Hindlimb muscle (tissue), 1 donor: ENCODE measurements at places on chromosomes 13 and 19.
A peak's percentile ranks its signal among the peaks of the same experiment; 100 is the strongest.

DNA sequence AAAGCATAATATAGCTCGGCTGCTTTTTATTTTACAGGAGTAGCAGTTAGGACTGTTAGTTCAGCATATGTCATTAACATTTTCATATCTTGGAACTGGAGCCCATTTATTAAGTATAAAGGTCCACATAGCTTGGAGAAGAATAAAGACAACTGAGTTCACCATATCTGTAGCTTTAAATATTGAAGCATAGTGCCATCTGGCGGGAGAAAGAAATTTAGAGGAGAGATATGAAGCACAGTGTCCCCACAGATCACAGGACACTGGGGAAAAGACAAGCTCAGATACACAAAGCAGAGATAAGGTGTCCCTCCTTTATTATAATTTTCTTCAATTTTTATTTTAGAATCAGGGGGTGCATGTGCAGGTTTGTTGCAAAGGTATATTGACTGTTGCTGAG lies 104.7 kb upstream of the FREM2 start:
- peak; percentile 33 for DNase-seq

GRCh38 chr13:46022481-46022880 lies 30.1 kb downstream of the ZC3H13 start:
- no peak for DNase-seq

- no peak for DNase-seq
Observed at GRCh38 chr19:1896508-1896907, 8.7 kb upstream of the ADAT3 start.

DNA sequence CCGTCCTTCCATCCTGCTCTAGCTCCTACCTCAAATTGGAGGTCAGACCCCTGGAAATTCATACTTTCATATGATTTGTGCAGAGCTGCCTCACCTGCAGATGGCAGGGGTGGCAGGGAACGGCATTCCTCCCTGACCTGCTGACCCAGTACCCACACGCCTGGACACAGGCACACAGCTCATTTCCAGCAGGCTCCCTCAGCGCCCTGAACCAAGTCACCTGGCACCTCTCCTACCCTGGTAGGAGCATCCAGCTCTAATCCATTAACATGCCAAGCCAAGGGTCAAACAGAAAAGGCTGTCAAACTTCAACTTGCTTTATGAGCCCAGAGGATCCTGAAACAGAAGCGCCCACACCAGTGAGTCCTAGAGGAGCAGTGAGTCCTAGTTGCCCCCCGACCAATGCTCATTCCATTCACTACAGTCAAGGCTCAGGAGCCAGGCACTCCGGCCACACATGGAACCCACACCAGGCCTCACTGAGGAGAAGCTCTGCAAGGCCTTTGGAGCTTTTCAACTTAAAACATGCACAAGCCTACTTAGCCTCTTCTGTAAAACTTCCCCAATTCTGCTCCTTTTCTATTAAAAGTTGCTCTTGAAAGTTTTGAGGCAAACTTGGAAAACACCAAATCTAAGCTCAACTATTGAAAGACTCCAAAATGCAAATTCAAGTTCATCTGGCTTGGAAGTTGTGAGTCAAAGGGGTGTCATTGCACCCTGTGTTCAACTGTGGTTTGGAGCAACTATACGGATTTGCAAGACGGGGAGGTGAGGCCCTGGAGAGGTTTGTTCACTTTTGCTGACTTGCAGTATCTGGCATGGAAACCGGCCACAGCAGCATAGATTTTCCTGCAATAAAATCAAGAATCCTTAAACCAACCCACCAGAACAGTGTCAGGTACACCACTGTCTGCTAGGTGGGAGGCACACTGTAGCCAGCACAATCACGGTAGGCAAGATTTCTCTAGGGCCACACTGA lies 96.7 kb downstream of the CRYL1 start:
- DNase-seq, result no peak

- DNase-seq, result no peak
Observed at GRCh38 chr19:41703602-41704293, 4.7 kb upstream of the CEACAM5 start.

GRCh38 chr19:695352-695949 lies at the start of gene PRSS57:
TSS of gene PRSS57 (minus strand) at chr19:695452. CDS start at chr19:695430, 22 bp downstream.
- no peak for DNase-seq

DNA sequence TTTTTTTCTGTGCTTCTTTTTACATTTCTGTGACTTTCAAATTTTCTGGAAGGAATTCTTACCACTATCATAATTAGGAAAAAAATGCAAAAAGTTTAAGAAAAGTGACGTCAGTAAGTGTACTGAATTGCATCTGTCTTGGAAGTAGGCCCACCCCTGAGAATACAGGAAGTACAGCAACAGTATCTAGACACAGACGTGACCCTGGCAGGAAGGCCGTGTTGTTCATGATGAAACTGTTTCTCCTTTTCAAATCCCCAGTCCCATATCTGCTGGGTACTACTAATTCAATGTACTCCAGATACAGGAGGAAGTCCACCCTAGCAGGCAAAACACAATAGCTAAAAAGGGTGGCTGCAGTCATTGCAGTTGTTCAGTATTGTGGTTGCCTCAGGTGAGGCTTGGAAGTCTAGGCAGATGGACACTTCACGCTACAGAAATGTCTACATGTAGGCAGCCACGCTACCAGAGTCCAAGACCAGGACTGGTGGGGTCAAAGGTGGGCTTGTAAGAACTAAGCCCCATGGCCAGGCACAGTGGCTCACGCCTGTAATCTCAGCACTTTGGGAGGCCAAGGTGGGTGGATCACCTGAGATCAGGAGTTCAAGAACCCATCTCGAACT lies 49.6 kb upstream of the MED4 start:
- DNase-seq, result peak; percentile 58

GRCh38 chr19:36685835-36686234 lies 1.6 kb upstream of the ZNF567 start:
- DNase-seq, result no peak

- DNase-seq, result no peak
Observed at GRCh38 chr19:42363614-42364346, 26.3 kb downstream of the CNFN start.

- DNase-seq, result no peak
Observed at GRCh38 chr13:26988059-26988769, 183.4 kb downstream of the USP12 start.

- no peak for DNase-seq
Observed at GRCh38 chr19:42120276-42120980, 11.8 kb downstream of the POU2F2 start.

GRCh38 chr19:1214299-1214861 lies 8.8 kb downstream of the STK11 start:
- no peak for DNase-seq

GRCh38 chr19:23547816-23548430 lies 139.1 kb downstream of the ZNF675 start:
- no peak for DNase-seq

DNA sequence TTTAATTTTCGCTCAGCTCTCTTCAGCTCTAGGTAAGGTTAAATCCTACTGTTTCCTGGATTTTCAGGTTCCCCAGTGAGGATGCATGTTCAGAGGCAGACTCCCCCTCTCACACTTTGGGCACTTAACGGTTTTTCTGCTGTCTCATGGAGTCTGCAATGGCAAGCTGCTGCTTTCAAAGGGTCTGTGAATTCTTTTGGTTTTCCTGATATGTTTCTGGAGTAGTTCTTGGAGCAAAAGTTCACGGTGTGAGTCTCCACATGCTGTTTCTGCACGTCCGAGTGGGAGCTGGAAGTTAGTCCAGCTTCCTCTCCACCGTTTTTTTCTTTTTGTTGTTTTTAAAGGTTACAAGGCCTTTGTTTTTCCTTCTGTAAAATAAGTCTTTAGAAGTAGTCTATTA lies 35.4 kb downstream of the DNAJC15 start:
- no peak for DNase-seq

GRCh38 chr13:65894049-65894448 lies 1336.1 kb downstream of the PCDH9 start:
- no peak for DNase-seq

GRCh38 chr13:48573213-48574007 lies 40.5 kb upstream of the RCBTB2 start:
- no peak for DNase-seq

- DNase-seq, result peak; percentile 7
Observed at GRCh38 chr13:27619728-27620376, 477 bp downstream of the LNX2 start.

- DNase-seq, result no peak
Observed at GRCh38 chr19:15124572-15125231, 17.5 kb downstream of the SYDE1 start.

DNA sequence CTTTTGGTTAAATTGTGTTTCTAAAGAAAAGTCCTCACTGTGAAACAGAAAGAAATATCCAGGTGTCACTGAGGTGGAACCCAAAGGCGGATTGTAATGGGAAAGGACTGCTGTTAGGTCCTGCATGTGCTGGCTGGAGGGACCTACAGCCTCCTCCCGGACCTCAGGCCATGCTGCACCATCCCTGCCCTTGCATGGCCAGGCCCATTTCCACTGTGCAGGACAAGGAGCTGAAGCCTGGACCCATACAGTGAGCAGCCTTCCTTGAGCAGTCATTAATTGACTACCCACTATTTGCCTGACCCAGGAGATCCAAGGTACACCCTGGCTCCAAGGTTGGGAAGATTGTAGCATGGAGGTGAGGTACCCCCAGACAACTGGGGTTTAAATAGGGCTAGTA lies 17.6 kb downstream of the VSTM2B start:
- DNase-seq, result no peak

- DNase-seq, result no peak
Observed at GRCh38 chr19:18725841-18726770, 42.6 kb downstream of the CRTC1 start.

DNA sequence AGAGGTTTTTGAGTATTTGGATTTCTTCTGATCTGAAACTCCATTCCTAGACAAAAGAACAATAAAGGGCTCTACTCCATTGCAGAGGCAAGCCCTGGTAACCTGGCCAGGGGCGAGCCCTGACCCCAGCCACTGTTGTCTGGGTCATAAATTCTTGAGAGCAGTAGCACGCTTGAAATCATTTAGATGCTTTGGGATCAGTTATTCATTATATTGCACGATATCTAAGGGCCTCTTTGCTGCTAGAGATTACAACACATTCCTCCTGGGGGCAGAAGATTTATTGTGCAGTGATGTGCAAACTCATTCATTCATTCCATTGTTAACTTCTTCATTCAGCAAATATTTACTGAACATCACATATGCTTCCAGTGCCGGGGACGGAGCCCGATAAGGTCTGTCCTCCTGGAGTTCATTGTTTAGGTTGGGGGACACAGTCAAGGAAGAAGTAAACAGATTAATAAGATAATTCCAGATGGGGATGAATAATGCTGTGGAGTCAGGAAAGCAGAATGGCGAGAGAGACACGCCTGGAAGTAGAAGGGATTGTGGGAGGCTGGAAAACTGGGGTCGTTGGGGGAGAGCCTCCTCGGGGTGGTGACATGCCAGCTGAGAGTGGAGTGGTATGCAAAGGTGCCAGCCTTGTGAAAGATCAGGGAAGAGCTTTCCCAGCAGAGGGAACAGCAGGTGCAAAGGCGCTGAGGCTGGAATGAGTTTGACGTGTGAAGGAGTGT lies 34.9 kb downstream of the SIPA1L3 start:
- no peak for DNase-seq

DNA sequence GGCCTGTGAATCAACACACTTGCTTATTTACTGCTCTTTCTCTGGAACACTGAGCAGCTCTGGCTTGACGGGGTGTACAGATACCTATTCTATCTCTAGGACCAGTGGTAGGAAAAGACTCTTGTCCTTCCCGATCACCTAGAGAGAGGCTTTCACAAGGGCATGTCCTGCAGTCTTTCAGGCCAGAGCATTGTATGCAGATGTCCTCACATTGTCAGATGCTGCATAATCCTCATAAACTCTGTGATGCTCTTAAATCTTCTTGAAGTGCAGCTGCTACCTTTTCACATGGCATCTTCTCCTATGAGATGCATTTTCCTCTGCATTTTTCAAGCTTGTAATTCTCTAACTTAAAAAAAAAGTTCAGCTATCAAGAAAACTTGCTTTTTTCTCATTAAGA lies 369.4 kb downstream of the OLFM4 start:
- no peak for DNase-seq

- DNase-seq, result peak; percentile 78
Observed at GRCh38 chr19:7159105-7159933, 89.8 kb downstream of the ZNF557 start.

DNA sequence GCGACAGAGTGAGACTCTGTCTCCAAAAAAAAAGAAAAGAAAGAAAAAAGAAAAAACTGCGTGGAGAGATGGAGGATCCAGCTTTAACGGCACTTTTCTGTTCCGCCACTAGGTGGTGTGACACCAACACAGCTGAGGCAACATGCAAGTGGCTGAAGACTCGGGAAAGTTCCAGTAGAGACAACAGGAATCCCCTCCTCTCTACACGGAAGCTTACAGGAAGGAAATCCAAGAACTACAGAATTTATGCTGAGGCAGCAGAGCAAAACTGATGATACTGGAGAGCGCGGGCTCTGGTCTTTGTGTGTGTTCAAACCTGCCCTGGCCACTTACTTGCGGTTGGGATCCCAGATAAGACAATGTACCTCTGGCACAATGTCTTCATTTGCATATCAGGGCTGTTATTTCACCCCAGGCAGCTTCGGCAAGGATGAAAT lies 9.9 kb downstream of the RANBP3 start:
- DNase-seq, result peak; percentile 82

GRCh38 chr19:55116232-55116858 lies 1.1 kb downstream of the PPP1R12C start:
- DNase-seq, result peak; percentile 76

- DNase-seq, result no peak
Observed at GRCh38 chr19:52536448-52536800, 9.0 kb downstream of the ZNF808 start.

DNA sequence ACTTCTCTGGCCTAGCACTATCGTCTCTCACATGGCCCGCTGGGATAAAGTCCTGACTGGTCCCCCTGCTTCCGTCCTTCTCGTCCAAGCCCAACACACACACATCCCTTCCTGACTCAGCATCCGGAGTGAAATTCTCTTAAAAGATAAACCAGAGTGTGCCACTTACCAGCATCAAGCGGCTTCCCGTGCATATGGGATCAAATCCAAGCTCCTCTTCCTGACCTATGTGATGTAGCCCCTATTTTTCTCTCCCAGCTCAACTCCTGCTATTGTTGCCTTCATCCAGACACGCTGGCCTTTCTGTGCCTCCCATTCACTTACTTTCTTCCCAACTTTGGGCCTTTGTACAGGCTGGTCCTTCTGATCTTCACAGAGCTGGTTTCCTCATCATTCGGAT lies 530.4 kb downstream of the DIAPH3 start:
- no peak for DNase-seq

DNA sequence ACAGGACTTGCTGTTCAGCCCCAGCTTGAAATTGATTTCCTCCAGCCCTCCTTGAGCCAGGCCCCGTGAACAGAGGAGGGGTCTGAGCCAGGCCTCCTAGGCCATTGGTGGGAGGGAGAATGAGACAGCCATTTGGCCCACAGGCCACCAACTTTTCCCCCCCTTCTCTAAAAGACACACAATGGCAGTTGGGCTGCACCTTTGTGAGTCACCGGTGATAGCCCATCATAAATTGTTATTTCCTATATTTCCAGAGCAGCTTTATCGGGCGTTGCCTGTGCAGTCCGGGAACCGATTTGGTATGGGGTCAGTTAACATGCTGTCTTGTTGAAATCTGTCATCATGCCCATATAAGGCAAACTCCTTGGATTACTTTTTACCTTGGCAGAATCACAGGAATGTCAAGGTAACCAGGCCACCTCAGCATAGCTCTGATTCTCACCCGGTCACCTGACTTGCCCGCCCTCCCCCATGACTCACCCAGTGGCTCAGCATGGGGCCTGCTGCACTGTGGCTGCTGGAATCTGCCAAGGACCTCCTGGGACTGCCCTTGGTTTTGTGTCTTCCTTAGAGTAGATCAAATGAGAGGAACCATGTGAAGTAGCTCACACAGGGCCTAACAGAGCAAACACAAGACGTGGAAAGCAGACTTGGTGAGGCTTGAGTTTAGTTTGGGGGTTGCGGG lies 36.1 kb downstream of the ACTN4 start:
- no peak for DNase-seq

- no peak for DNase-seq
Observed at GRCh38 chr19:34479396-34479795, 2.2 kb upstream of the WTIP start.
